SJSA1 (cell line): ENCODE measurements at places on chromosomes 16 and 17.

DNA sequence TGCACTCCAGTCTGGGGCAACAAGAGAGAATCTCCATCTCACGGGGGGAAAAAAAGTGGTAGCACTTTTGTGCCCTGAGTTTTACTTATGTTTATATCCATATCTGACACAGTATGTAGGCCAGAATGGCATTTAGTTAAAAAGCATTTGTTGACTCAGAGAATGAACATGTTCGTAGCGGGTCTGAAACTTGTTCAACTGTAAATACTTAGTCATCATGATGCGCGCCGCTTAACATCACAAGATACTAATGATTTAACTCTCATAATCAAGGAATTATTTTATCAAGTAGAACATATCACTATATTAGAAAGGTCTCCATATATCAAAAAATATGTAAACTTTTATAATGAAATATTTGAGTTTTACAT, 55.3 kb upstream of the ITGA2B start:
- peak; percentile 56 for DNase-seq

DNA sequence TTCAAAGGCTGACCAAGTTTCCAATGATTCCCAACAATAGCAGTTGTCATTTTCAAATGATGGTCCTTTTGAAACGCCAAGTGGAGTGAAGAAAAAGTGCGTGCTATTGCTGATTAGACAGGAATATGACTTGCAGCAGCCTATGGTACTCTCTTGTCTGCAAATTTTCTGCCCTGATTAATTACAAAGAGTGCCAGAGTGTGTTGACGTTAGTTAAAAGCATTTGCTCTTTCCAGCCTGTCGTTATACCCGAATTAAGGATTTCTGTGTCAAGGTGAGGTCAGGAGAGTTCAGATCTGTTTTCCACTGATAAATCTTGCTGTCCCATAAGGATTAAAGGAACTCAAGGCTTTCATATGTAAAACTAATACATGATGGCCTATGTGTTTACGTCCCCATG, 75.0 kb upstream of the ADAMTS18 start:
- no peak for DNase-seq

DNA sequence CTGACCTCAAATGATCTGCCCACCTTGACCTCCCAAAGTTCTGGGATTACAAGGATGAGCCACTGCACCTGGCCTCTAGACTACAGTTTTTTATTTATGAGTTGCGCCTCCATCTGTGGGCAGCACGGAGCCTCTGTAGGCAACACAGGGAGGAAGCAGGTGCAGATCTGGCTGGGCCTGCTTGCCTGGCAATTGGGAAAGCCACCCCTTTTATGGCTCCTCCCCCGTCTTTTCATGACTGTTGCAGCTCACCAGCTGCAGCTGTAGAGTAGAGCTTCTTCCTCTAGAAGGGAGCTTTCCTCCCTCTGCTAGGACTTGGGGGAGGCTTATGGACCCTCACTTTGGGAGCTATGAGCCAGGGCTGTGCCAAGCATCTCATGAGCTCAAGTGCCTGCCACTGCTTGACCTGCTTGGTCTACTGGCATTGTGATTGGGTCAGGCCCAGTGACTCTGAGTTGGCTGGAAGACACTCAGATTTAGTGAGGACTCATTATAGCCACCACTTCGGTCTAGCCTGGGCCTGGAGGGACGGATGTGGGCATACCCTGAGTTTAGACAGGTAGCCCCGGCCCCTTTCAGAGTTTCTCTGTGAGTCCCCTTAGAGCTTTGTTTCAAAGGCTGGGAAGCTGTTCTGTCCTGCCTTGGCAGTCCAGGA, 6.9 kb upstream of the SLC7A6 start:
- DNase-seq: no peak

GRCh38 chr16:12211870-12212690, 235.5 kb downstream of the SNX29 start:
- DNase-seq: no peak

GRCh38 chr17:69819316-69820087, 255.5 kb upstream of the KCNJ16 start:
- no peak for DNase-seq

- DNase-seq: no peak
Measured at GRCh38 chr16:81521141-81521626, 76.6 kb downstream of the CMIP start.

- DNase-seq: peak; percentile 91
Measured at GRCh38 chr17:9371019-9371418, 204.6 kb downstream of the STX8 start.
